SK-N-MC (cell line): ENCODE measurements at places on chromosomes 2 and 18.

- DNase-seq: no peak
Observed at GRCh38 chr2:191263050-191263449, 17.8 kb downstream of the MYO1B start.

DNA sequence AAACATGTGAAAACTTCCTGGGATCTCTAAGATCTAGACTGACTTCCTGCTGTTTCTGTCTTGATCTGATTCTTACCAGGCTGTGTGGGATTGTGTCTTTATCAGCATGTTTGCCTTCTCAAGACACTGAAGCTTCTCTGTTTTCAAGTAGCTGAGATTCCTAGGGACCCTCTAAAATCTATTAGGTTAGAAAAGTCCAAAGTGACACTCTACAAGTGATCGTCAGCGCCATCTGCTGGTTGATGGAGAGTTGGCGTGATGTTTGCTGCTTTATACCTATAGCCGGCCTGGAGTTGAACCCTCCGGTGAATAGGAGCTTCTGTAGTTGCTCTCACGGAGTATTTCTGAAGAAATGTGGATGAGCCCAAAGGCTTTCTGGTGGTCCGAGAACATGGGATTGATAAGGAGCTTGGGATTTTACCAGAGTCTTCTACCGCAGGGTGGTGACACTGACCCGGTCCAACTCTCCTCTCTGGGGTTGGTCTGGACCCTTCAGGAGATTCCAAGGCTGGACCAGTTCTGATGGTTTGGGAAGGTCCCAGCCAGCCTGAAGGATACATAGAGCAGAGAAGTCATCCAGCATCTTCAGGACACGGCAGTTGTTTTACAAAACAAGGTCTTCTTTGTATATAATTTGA is 96.0 kb upstream of the TTC39C start:
- DNase-seq: peak; percentile 34

DNA sequence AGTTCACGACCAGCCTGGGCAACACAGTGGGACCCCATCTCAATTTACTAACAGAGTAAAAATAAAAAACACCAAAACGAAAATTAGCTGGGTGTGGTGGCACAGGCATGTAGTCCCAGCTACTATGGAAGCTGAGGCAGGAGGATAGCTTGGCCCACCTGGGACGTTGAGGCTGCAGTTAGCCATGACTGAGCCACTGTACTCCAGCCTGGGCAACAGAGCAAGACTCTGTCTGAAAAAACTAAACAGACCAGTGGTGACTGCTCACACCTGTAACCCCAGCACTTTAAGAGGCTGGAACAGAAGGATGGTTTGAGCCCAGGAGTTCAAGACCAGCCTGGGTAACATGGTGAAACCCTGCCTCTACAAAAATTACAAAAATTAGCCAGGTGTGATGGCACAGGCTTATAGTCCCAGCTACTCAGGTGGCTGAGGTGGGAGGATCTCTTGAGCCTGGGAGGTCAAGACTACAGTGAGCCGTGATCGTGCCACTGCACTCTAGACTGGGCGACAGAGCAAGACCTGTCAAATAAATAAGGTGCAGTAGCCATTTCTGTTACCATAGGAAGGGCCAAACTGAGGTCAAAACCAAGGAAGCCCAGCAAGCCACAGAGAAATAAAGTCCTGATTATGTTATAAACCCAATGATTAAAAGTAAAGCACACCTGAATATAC is 14.0 kb downstream of the USP34 start:
- no peak for DNase-seq

DNA sequence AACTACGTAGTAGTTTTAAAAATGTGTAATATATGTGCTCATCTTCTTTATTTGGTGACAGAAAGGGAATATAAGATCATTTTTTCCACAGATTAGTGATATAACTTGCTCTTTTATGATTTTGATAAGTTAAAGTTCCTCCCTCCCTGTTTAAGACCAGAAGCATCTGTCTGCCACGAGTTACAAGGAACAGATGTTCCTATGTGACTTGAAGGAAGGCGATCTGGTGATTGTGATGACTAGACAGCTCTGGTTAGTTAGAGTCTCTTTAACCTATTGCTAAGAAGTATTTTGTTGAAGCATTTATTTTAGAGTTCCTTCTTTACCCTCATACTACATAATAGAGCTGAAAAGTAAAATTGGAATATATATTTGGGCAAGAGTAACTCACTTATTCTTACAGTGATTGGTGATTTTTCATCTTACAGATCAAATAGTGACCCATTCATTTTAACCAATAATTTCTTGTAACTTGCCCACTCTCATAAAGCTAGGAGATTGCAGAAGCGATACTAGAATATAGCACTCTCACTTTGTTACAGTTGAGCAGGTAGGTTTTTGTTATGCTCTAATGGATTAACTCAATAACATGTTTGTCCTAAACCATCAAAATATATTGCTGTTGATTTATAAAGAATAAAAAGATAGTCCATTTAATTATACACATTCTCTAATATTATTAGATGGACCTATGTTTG is 218.7 kb downstream of the SLC4A10 start:
- DNase-seq: no peak

- no peak for DNase-seq
Observed at GRCh38 chr18:23822590-23823385, 133.5 kb downstream of the LAMA3 start.

DNA sequence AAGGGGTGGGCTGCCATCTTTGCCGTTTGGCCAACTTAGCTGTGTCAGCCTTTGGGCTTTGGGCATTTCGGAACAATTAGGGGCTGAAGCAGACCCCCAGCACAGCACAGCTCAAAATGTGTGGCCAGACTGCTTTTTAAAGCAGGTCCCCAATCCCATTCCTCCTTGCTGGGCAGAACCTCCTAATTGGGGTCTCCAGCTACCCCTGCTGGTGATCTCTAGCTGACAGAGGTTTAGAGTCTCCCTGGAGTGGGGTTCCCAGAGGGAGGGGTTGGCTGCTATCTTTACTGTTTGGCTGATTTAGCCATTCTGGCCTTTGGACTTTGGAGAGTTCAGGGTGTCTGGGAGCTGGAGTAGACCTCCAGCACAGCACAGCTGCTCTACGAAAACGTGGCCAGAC is 71.5 kb upstream of the LHCGR start:
- DNase-seq: no peak

DNA sequence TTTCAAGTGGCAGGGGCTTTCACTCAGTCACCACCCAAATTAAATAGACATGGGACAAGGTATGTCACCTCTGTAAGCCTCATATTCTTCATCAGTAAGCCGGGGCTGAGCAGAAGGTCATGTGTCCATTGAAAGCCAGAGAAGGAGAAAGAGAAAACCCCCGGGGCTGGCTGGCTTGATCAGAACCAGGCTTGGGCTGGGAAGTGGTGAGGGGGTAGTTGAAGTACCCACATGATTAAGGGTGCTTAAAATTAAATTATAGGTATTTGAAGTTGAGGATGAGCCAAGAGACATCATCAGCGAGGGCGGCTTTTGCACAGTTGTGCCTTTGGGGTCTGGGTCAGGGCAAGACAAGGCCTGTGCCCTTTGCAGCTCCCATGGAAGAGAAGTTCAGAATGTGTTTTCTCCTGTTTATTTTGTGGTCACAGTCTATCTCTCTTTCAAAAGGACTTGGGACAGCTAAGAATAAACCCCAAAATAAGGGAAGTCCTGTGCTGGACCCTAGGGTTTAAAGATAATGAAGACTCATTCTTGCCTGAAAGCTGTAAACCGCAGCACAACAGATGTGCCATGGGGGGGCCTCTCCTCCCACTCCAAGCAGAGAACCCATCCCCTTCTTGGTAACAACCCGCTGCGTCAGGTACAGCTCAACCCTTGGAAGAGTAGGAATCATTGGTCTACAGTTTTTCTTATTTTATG is 10.7 kb downstream of the DBI start:
- DNase-seq: no peak

DNA sequence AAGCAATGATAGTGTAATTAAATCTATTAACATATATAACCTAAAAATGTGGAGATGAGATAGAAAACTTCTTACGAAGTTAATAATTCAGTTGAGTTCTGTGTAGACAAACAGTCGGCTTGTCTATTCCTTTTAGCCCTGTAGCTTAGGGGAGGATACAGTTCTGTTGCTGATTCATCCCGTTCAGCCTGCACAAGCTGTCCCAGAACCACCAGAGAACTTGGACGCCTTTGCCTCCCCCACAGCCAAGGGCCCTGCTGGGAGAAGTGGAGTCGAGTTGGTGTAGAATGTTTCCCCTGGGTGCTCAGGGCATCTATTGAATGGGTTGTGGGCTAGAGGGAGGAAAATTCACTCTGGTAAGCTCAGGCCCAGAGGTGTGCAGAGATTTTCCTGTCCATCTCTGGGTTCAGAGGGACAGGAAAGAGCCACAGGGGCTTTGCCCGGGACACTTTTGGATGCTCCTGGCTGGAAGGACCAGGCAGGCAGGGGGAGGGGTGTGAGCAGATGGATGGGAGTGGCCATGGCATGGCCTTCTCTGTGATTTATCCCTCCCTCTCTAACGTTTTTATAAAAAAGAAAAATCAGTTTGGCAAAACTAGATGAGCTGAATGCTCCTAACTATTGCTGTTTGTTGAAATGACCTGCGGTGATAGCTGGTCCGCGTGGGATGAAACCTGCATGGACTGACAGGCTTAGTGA is 42.8 kb upstream of the GALR1 start:
- DNase-seq: no peak
